ENCODE measurements at places on chromosomes 2 and 18. TPM values are rescaled to one million over a fixed set of nuclear protein-coding genes. Genes with fewer than 3 reads are reported as not detected.
A peak's percentile ranks its signal among the peaks of the same experiment; 100 is the strongest.

ADAM23 gene
- 6.4 TPM for total RNA-seq

DNA sequence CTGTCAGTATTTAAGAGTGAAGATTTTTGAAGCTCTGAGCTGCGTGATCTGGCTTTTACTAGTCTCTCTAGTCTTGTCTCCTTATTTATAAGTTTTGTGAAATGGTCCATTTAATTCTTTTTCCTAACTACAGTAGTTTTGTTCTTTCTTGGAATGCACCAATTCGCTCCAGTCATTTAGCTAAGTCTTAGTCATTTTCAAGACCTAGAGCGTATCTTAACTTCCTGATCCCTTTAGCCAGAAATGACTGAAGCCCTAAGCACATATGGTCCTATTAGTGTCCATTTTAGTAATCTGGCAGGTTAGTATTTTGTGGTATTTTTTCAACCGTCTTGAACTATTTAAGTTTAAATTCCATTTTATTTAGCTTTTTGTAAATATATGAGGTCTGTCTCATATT lies 3.6 kb downstream of the BIRC6 start:
- H3K27me3 ChIP-seq = no peaks in the 10 kb centered on the region
- H3K4me1 ChIP-seq = peaks cover 58% of the 10 kb centered on the region
- no peaks in the 10 kb centered on the region for H3K36me3 ChIP-seq
- H3K4me3 ChIP-seq = no peak overlapping the region
- no peak for DNase-seq
- H3K27ac ChIP-seq = peak overlapping the region; percentile 20

EVX2 gene
- total RNA-seq = not detected

GRCh38 chr2:12243381-12243780 lies 473.4 kb upstream of the TRIB2 start:
- H3K27me3 ChIP-seq = no peaks in the 10 kb centered on the region
- DNase-seq = no peak
- no peak overlapping the region for H3K27ac ChIP-seq

- peaks cover 7% of the 10 kb centered on the region for H3K4me1 ChIP-seq
- H3K4me3 ChIP-seq = no peak overlapping the region
- no peaks in the 10 kb centered on the region for H3K27me3 ChIP-seq
- no peak for DNase-seq
- no peaks in the 10 kb centered on the region for H3K36me3 ChIP-seq
Observed at GRCh38 chr2:136858656-136859055, 93.3 kb downstream of the THSD7B start.

DNA sequence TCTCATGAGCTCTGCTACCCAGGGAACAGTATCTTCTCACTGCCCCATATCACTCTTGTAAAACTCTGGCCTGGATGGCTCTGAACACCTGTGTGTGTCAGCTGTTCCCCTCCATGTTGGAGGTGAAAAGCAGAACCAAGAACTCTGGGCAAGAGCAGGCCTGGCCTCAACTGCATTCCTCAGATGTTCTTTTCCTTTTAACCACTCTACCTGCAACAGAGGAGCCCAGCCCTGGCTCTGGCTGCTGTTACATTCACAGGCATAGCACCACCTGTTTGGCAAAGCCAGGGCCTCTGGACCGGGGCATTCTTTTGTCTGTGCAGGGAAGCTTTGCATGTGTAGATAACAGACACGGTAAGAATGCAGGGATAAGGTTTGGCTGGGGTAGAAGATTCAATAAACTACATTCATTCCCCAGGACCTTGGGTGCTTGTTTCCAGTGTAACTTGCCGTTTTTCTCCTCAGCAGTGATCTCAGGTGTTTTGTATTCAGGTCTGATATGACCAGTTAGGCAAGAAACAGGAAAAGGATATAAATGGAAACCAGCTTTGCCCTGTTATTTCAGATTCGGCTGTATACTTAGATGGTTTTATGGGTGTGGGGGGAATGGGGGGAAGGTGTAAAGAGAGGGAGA lies 95.1 kb downstream of the SPTBN1 start:
- H3K36me3 ChIP-seq = no peaks in the 10 kb centered on the region
- H3K27me3 ChIP-seq = no peaks in the 10 kb centered on the region
- H3K4me3 ChIP-seq = no peak overlapping the region
- H3K27ac ChIP-seq = no peak overlapping the region

RALBP1 gene
- 47.1 TPM for total RNA-seq

DNA sequence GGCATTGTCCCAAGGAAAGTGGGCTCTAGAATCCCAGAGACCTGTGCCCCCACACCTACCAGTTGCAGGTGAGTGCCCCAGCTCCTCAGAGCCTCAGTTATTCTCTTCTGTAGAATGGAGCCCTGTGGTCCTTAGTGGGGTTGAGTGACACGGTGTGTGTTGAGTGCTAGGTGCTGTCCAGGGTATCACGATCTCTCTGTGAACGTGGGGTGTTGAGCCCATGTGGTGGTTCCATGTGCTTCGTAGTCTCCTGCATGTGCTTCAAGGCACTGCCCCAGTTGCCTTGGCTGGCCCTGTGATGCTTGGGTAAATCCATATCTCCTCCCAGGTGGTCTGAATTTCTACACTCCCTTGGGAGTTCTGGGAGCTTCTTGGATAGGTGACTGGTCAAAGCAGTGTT lies 54.9 kb downstream of the SH3RF3 start:
- no peak for DNase-seq
- peak overlapping the region; percentile 91 for H3K27ac ChIP-seq
- no peak overlapping the region for H3K4me3 ChIP-seq
- no peaks in the 10 kb centered on the region for H3K36me3 ChIP-seq
- no peaks in the 10 kb centered on the region for H3K27me3 ChIP-seq

DNA sequence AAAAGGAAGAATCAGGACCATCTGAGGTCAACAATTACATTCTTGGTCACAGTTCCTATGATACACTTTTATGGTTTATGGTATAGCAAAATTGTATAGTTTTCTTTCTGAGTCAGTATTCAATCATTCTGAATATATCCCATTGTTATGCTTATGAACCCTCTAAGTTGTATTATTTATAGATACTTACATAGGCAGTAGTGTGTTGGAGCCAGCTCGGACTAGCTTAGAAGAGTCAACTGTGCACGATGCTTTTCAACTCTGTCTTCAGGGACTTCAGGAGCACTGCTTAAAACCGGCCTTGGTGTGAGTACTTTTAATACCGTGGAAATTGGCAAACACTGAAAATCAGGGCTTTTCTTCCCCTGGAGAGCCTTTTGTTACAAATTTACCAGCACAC lies 215.7 kb downstream of the IKZF2 start:
- no peak for DNase-seq
- peaks cover 2% of the 10 kb centered on the region for H3K4me1 ChIP-seq
- no peak overlapping the region for H3K27ac ChIP-seq
- no peaks in the 10 kb centered on the region for H3K36me3 ChIP-seq
- no peak overlapping the region for H3K4me3 ChIP-seq
- H3K27me3 ChIP-seq = no peaks in the 10 kb centered on the region

DNA sequence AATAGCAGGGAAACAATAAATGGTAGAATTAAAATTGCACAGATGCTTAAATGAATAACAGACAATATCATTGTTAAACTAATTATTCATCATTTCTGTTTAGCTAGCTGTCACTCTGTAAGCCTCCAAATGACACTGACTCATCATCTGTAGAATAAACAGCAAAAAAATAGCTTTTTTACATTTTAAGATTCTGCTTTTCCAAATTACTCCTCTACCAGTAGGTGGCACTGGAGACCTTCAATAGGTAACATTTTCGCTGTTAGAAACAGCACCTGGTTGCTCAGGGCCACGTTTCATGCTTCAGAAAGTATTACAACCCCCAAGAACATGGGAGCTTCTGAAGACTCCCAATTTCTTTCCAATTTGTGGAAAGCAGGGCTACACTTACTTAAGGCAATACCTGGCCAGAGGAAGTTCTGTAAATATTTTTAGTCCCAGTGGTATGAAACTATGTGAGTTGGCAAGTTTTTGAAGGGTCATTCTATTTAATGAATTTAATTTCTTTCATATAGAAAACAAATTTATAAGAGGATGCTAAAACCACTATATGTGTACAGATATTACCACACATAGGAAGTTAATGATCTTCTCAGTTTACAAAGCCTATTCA lies 45.4 kb downstream of the TTN start:
- H3K4me3 ChIP-seq = no peak overlapping the region
- DNase-seq = no peak
- H3K4me1 ChIP-seq = no peaks in the 10 kb centered on the region
- H3K27ac ChIP-seq = no peak overlapping the region

DNA sequence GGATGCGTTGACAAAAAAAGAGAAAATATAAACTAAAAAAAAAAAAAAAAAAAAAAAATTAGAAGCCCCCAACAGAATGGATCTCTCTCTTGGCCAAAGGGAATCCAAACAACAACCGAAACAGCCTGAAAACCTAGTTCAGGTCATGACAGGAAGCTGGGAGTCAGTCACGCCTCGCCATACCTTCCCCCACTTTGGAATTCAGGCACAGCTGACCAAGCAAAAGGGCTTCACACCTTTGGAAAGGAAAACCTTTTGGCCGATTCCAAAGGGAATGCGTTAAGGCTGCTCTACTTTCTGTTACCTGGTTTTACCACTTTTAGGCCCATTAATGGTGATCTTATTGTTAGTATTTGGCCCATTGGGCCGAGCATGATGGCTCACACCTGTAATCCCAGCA lies 17.9 kb upstream of the RMC1 start:
- no peaks in the 10 kb centered on the region for H3K27me3 ChIP-seq
- peak overlapping the region; percentile 74 for H3K27ac ChIP-seq
- H3K36me3 ChIP-seq = peaks cover 4% of the 10 kb centered on the region
- H3K4me1 ChIP-seq = peaks cover 38% of the 10 kb centered on the region
- no peak overlapping the region for H3K4me3 ChIP-seq

DNA sequence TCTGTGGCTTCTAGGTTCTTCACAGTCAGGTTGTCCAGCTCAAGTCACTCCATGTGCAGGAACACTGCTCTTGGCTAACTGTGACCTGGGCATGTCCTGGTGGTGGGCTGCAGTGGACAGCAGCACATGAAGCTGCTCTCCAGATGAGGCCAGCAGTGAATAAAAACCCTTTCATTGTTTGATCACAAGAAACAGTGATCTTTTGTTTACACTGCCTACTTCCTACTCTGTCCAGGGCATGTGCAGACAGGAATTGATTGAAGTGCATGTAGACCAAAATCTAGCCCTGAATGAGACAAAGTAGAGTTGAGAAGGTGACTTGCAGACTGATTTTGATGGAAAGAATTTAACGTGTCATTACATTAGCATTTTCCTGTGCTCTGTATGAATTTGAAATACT lies 34.9 kb downstream of the BCL2L11 start:
- no peak for DNase-seq
- no peak overlapping the region for H3K4me3 ChIP-seq
- peaks cover 7% of the 10 kb centered on the region for H3K4me1 ChIP-seq

- no peaks in the 10 kb centered on the region for H3K4me1 ChIP-seq
- no peaks in the 10 kb centered on the region for H3K27me3 ChIP-seq
- no peak overlapping the region for H3K27ac ChIP-seq
- H3K4me3 ChIP-seq = no peak overlapping the region
- DNase-seq = no peak
Observed at GRCh38 chr18:57855551-57855950, 52.4 kb upstream of the ATP8B1 start.

GLI2 gene
- total RNA-seq = 5.4 TPM

CHRNA1 gene
- 0.41 TPM for total RNA-seq

CNGA3 gene
- total RNA-seq = not detected
